ENCODE measurements at places on chromosomes 3 and 15.

DNA sequence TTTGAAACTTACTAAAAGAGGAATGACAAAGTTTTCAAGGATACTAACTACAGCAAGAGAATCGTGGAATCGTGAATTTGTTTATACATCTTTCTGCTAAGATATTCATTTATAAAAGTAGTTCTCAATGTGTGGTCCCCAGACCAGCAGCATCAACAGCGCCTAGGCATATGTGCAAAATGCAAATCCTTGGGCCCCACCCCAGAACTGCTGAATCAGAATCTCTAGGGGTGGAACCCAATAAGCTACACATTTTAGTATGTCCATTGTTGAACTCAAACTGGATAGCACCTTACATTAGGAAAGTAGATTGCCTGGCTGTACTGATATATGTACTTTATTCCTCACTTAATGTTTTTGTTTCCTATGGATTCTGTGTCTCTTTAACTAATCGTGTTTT is 346.0 kb downstream of the MFSD1 start:
- DNase-seq = no peak

- no peak for DNase-seq
These were observed 55.7 kb downstream of the SYNPR start for GRCh38 chr3:63333815-63334214.

- DNase-seq = no peak
These were observed 211.3 kb upstream of the NSMCE3 start for GRCh38 chr15:29480949-29481348.

DNA sequence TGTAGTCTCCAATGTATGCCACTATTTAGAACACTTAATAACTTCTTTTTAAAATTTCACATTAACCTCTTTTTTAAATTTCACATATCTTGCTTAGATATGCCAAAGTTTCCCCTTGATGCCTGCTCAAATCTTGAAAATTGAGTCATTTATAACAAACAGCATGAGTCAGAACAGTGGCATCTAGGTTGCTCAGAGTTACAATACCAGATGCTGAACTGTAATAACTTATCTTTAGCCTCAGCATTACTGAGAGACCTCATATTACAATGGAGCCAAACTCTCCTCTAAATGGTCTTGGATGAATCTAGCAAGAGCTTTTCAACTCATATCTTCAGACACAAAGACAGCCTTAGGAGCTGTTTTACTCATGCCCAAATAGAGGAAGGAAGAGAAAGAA is 439.3 kb upstream of the ARPP21 start:
- DNase-seq = no peak

DNA sequence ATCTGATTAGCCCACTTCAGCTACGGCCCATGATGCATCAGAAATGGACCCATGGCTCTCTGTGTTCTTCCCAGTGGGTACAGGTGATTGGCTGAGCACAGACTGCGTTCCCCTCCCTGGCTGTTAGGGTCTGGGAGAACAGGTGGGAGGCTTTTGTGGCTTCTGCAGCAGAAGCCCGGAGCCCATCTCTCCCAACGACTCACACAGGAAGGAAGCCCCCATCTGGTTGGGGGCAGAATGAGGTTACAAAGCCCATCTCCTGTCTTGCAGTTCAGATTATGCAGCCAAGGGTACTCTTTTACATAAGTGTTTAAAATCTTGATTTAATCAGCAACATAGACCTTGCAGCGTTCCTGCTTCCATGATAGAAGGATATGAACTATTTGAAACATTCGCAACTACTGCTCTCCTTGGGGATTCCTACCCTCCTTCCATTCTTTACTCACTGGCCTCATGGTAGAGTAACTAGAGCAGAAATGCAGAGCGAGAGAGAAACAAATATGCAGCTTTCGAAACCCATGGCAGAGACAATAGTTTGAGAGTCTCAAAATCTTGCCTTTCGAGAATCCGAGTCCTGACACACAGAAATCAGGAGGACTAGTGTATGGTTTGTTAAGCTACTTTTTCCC is 291.3 kb downstream of the TLE3 start:
- DNase-seq = no peak

GRCh38 chr3:174633342-174633741 is 225.8 kb upstream of the NAALADL2 start:
- DNase-seq = no peak

- no peak for DNase-seq
These were observed 19.3 kb downstream of the CACNA1D start for GRCh38 chr3:53513556-53514190.

GRCh38 chr3:125202197-125202596 is 10.4 kb downstream of the SLC12A8 start:
- DNase-seq = no peak

GRCh38 chr3:160473221-160473620 is 23.6 kb upstream of the TRIM59 start:
- DNase-seq = no peak

- no peak for DNase-seq
These were observed 389 bp downstream of the APEH start for GRCh38 chr3:49674497-49674983.

DNA sequence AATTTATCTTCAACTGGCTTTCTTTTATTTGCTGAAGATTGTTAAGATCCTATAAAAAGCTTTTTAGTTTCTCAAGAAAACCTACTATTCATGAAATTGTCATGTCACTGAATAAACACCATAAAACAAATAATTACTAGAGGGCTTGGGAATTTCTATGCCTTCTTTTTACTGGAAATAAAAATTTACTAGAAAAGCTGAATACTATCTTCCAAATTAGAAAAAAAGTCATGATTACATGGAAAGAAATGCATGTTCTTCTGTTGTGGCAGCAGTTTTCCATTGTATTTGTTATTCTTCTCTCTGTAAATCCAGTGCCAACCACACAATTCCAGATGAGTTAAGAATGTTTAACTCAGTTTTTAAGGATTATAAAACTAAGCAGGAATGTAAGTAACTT is 153.8 kb downstream of the RAP2B start:
- DNase-seq = no peak

- DNase-seq = no peak
These were observed 597.9 kb downstream of the IGSF11 start for GRCh38 chr3:118436697-118437262.

- DNase-seq = no peak
These were observed 607.3 kb upstream of the ZNF385D start for GRCh38 chr3:22358334-22358733.

GRCh38 chr15:59794229-59794886 is 105.2 kb upstream of the BNIP2 start:
- no peak for DNase-seq

DNA sequence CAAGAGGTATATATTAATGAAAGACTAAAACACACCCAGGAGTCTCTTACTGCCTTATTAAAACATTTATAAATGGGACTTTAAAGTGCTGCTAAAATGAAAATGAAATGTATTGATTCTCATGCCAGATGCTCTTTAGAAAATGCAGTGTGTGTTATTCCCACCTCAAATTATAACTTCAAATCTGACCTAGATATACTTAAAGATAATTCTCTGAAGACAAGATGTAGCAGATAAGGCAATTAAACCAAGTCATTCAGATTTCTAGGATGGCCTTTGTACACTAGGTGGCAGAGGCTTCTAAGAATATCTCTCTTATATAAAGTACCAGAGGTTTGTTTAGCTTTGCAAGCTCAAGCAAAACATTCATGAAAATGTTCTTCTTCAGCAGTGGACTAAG is 26.9 kb upstream of the GOLGA8B start:
- no peak for DNase-seq

DNA sequence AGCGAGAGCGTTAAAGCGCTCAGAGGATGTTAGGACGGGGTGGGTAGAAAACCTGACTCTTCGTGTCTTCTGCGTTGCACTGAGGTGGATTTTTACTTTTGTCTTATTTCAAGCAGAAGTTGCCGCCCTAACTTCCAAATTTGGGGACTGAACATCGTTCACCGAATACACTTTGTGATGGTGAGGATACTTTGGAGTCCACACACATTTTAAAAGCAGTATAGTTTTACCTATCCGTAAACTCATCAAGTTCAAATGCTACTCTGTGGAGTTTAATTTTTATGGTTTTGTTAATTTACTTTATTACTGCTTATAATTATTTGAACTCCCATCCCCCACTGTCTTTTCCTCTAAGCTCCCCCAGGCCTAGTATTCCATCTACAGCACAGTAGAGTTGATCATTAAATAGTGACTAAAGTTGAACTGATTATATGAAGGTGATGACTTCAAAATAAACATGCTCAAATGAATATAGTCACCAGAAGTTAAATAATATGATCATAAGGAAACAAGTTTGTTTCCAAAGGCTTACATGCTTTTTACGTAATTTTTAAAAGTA is 617 bp upstream of the EOGT start:
- no peak for DNase-seq

- no peak for DNase-seq
These were observed 735.1 kb upstream of the LMCD1 start for GRCh38 chr3:7766530-7766929.

DNA sequence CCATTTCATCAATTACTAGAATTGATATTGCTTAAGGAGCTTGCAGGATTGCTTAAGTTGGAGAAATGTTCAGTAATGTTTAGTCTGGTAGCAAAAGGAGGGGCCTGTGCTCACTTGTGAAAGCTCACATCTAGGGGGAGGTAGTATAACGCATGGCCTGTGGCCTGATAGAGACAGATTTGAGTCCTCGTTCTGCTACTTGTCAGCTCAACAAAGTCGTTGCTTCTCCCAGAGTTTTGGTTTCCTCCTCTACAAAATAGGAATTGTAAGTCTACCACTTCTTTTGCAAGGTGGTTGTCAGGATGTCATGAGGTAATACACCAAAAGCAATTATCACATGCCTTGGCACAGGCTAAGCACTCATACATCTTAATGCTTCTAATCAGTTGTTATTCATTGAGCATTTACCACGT is 1.3 kb downstream of the ST3GAL6 start:
- no peak for DNase-seq

DNA sequence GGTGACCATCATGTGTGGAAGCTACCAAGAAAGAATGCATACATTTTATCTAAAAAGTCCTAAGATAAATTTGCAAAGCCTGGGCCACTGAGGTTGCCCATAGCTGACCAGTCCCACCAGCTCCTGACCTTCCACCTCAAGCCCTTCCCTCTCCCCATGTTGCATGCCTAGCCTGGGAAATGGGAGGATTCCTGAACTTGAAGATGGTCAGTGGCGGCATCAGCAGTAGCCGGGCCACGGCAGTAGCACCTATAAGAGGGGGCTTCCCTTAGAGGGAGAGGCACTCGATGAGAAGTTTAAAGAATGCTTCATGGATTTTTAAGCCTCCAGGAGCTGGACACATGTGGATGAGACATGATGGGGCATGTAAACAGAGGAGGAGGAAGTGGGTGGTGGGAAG is 172.1 kb downstream of the KLF13 start:
- DNase-seq = no peak

GRCh38 chr3:126300761-126301481 is 56.3 kb downstream of the KLF15 start:
- DNase-seq = no peak

DNA sequence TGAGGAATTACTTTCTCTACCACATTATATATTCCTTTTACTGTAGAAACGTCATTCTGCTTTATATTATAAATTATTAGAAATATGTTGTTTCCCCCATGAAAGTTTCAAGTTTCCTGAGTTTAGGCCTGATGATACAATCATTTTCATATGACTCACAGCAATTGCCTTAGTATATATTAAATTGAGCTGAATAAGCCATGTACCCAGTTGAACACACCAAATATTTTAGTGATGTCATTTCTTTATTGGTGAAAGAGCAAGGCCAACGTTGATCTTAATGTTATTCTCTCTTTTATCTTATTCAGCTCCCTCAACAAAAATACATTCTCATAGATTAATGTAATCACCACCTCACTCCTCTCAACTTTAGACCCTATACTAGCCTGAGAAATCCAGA is 30.8 kb downstream of the B3GNT5 start:
- no peak for DNase-seq

- DNase-seq = no peak
These were observed 1073.9 kb downstream of the PLOD2 start for GRCh38 chr3:145087038-145087437.

GRCh38 chr3:146274833-146275232 is 23.9 kb upstream of the PLSCR4 start:
- no peak for DNase-seq

- DNase-seq = no peak
These were observed 1010.8 kb downstream of the OTOL1 start for GRCh38 chr3:162507397-162507796.

GRCh38 chr3:88385090-88385489 is 235.3 kb downstream of the C3orf38 start:
- DNase-seq = no peak

- DNase-seq = no peak
These were observed 1.2 kb upstream of the ABHD17C start for GRCh38 chr15:80693682-80694610.

DNA sequence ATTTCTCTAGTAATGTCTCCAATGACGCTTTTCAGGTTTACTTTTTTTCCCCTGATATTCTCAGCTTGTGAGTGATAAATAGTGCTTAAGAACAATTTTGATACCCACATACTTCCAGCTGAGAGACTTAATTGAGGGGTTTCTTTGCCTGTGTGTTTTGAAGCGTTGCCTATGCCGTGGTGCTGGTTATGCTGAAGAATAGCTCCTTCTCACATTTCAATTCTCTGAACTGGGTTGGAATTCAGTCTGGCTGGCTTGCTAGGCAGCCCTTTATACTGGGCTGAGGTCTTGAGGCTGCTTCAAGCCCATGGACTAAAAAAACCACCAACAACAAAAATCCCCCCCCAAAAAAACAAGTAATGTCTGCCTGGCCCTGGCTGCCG is 87.4 kb downstream of the CHST2 start:
- DNase-seq = no peak

DNA sequence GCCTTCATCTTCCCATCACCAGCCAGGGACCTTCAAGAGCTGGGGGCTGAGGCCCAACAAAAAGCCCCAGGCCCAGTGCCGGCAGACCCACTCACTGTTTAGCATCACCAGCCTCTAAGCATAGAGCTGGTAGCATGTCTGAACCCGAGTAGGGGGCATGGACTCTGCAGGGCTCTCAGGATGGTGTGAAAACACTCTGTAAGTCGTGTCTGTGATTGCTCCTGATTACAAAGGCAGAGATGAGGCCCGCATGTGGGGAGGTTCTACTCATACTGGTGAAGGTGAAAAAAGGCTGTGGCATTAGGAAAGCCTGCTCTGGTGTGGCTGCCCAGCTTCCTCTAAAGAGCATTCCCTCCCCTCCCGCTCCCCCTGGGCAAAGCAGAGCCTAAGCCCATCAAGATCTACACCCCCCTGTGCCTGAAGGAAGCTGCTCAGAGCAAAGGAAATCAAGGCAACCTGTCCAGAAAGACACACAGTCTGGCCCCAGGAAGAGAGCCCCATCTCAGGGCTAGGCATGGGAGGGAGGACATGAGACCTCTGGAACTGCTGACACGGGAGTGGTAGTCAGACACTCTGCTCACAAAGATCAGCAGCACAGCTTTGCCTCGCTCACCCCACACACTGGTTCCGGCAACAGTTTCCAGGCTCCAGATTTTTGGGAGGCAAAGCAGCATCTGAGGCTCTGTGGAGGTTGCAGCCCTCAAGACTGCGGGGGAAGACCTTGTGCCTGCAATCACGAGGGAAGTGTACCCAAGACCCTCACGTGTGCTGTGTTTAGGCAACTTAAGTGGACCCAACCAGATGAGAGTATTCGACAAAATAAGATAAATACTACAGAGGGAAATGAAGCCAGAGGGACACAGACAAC is 36.7 kb downstream of the CCDC12 start:
- no peak for DNase-seq

Data from esophagus squamous epithelium (tissue), 5 donors.